ENCODE measurements at places on chromosomes 13 and 19.

DNA sequence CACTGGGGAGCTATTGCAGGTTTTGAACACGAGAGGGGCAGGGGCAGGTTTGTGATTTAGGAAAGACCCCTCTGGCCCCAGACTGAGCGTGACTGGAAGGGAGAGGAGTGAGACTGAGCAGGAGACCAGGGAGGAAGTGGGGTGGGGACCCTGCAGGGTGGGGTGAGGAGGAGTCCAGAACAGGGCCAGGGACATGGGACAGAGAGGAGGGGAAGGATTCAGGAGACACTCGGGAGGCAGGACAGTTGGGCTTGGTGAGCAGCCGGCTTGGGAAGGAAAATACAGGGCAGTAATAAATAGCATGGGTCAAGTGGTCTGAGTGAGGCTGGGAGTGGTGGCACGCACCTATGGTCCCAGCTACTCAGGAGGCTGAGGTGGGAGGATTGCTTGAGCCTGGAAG, 9.4 kb downstream of the FOSB start:
- no peak for DNase-seq

DNA sequence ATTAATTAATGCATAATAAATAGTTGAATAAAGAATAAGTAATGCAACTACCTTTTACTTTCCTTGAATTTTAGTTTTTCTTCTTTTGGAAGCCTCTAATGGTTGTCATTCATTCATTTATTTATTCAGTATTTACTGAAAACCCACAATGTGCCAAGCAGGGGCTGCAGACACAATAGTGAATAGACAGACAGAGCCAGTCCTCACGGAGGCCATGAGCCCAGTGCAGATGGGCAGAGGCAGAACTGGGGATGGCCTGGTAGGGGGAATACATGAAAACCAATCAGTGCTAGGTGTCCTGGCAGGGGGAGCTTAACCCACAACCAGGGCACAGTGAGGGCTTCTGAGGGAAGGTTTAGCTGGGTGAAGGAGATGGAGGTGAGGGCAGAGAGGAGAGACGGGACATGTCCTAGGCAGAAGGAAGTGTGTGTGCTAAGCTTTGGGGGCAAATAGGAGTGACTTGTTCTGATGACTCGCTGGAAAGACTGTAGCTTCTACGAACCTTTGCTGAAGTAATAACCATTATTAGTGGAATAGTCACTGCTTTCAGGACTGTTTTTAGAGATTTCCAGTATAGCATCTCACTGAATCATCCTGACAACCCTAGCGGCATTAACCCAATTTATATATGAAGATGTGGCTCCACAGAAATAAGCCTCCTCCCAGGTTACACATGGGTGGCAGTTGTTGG, 55.9 kb downstream of the ERCC5 start:
- no peak for DNase-seq

DNA sequence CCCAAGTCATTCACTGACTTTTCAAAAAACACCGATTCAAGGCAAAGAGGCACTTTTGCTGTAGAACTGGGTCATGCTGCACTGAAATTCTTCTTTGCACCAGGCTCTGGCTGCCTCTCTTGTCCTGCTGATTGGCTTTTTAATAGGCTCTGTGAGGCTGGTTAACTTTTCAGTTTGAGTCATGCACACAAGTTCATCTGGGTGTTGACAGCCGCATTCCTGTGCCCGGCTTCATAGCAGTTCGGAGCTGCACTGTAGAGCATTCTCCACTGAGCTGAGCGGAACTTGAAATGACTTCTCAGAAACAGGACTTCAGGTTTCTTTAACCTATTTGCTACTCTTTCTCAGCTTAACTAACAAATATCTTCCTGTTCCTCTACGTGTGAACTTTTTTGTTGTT, 978.3 kb downstream of the UQCRFS1 start:
- no peak for DNase-seq

- no peak for DNase-seq
Measured at GRCh38 chr19:30864391-30865215, 484.6 kb downstream of the TSHZ3 start.

DNA sequence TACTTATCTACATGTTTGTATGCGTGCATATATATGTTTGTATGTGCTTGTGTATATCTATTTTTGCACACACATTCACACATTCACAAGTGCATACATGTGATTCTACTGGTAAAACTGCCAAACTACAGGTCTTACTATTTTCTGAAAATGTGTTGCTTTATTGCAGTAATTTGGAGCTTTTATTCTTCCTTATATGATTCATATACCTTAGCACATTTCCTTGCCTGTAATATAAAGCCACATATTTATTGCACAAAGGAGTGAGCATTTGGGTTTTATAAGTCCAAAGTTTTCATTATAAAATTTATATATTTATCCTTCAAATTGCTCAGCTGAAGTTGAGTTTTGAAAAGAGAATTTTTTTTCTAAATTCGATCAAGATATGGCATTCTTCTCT, 1120.4 kb upstream of the PCDH9 start:
- DNase-seq = no peak

DNA sequence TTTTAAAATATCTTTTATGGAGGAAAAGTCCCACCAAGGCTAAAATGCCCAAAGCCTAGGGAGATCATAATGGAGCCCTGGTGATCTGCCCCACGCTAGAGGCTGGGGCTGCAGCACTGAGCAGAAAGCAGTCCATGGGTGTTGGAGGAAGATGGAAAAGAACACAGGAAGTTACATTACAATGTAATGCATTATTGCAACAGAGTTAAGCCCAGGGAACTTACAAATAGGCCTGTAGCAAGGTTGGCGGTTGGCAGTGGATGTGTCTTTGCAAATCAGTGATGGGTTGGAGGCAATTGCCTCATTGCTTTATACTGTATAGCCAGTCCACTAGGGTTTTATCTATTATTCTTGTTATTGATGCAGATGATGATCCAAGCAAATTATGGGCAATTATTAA, 399.9 kb downstream of the NDFIP2 start:
- DNase-seq = no peak

- DNase-seq = peak; percentile 70
Measured at GRCh38 chr19:10404888-10405820, 1.8 kb upstream of the CDC37 start.

GRCh38 chr19:17112271-17112670, 36.7 kb downstream of the MYO9B start:
- DNase-seq = no peak

DNA sequence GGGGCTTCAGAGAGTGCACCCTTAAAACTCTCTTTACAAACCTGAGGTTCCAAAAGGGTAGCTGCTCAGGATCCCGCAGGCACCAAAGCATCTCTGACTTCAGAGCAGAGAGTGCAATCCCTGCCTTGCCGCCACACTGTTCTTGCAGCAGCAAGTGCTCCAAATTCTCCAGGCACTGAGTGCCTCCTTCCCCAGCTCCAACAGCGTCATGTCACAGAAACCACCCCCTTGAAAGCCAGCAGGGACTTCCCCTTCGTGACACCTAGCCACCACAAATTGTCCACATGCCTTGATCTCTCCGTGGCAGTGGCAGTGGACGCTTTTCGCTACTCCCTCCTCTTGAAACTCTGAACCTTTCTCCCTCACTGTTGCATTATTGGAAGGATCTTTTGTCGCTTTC, 39.9 kb downstream of the MBNL2 start:
- peak; percentile 36 for DNase-seq

GRCh38 chr13:33345842-33346241, 60.3 kb upstream of the STARD13 start:
- DNase-seq = no peak

- no peak for DNase-seq
Measured at GRCh38 chr19:34997071-34997617, 3.0 kb upstream of the GRAMD1A start.

DNA sequence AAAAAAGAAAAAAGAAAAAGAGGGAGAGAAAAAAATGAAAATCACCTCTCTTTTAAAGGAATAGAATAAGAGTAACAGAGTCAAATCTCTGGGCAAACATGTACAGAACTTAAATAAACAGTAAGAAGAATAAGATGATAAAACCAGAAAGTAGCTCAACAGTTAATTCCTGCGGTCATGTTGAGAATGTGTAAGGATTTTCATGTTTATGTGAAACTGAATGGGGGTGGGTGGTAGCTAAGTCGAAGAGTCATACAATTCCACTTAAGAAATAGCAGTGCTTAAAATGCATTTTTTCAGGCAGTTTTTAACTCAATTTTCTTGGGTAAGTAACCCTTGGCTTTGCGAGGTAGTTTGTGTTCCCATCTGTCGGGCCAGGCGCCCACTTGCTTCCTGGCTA, 60.9 kb downstream of the PEX11G start:
- no peak for DNase-seq

DNA sequence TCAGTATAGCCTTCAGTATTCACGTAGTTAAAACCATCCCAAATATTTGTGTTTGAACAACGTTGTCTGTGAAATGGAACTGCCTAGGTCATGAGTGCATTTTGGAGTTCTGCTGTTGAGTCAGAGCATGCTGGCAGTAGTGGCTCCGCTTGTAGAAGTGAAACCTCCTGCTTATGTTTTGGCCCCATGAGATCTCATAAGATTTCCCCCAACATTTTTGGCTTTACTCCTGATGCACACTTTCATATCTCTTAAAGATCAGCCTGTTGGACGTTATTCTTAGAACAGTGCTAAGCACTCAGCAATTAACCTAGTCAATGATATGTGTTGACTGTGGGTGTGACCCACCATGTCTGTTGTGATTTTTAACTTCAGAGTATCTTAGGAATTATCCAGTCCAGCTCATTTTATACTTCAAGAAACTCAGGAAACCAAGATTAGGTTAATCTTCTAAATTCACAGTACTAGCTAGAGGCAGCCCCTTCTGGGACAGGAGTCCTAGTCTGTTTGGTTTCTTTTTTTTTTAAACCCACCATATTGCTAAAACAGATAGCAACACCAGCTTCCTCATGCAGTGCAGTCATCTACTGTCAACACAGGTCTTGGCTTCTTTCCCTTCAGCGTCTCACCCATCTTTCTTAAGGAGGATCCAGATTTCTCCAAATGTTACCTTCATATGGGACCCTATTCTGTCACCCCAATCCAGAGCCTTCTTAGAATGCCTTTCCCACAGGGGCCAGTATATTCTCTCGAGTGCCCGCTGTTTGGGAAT, 26.2 kb downstream of the RAP2A start:
- DNase-seq = no peak

DNA sequence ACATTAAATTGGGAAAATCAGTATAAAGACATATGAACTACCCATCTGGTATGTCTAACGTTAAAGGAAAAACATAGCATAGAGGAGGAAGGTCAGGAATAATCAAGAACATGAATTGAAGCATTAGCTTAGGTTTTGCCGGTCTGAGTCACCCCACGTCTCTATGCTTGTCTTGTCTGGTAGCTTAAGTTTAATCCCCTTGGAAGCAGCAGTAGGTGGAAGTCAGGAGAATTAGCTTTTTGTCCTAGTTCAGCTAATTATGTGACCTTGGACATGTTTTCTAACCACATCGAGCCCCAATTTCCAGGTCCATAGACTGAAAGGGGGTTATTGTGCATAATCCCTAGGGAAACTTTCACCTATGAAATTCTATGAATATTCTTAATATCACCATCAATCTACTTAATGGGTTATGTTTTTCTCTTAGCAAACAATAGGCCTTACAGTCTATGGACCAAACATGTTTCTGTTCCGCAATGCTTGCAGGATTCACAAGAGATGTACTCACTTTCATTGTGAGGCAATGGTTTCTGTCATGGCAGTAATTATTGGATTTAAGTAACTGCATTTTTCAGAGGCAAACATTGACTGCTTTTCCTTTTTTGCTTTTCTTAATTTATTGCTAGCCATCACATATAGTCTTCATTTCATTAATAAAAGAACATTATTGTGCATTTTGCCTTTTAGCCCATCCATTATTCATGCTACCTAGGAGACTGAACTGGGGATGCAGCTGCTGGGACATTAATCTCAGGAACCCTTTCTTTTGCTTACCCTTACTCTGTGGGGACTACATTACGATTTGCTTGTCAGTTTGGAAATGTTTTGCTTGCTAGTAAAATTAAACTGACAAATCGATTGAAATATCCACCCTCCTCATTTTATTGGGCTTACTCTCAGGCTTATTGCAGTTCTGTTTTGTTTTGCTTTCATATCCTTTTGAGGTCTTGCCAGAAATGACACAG, 304.8 kb upstream of the MAB21L1 start:
- no peak for DNase-seq

DNA sequence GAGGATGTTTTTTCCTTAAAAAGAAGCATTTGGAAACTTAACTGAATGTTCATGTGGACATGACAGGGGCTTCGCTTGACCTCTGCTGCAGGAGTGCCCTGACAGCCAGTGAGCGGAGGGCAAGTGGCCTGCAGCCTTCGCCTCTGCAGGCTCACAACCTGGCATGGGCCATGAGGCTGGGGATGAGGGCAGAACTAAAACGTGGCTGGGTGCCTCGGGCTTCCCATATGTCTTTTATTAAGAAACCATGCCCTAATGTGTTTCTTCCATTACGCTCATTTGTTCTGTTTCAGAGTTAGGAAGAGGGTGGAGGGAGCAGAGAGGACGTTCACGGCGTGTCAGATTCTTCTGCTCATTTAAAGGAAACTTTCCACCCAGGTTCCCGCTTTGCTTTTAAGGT, 2.9 kb downstream of the ARHGEF7 start:
- DNase-seq = no peak

DNA sequence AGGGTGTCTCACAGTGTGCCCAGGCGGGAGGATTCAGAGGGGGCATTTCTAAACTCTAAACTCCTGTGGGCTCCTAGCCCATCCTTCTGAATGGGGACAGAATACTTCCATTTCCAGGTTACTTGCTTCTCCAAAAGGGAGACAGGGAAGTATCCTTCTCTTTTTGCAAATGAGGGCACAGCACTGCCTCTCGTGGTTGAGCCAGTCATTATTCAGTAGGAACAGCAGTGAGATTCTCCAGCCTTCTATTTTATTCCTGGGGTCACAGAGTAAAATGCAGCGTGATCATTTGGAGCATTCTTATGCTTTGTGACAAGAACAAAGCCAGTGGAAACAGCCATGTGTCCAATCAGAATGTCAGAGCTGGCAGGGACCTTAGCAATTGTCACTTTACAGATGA, 15.7 kb upstream of the TSHZ3 start:
- no peak for DNase-seq

GRCh38 chr19:29819986-29820385, 8.2 kb downstream of the CCNE1 start:
- no peak for DNase-seq

GRCh38 chr13:39590466-39591036, 12.4 kb downstream of the LHFPL6 start:
- DNase-seq = no peak

GRCh38 chr19:8552810-8553209, 24.4 kb downstream of the MYO1F start:
- no peak for DNase-seq

DNA sequence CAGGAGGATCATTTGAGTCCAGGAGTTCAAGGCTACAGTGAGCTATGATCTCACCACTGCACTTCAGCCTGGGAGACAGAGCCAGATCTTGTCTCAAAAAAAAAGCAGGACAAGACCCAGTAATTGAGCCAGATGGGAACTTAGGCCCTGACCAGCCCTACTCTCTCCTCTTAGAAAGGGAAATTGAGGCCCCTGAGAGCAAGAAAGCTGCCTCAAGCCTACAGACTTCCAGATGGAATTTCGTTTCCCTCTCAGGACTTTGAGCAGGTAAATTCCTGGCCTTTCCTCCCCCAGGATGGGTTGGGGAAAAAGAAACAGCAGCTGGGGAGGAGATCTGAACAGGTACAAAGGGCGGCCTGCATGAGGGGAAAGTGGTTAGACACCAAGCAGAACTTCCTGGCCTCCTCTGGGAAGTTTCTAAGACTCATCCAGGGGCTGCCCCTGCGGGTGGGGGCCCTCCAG, 3.6 kb upstream of the BCL3 start:
- no peak for DNase-seq
